ENCODE measurements at places on chromosomes 7 and 10.

- DNase-seq: no peak
Measured at GRCh38 chr10:10596256-10596655, 421.4 kb upstream of the CELF2 start.

GRCh38 chr7:68258609-68259008 is 1262.0 kb downstream of the TYW1 start:
- DNase-seq: peak; percentile 13

DNA sequence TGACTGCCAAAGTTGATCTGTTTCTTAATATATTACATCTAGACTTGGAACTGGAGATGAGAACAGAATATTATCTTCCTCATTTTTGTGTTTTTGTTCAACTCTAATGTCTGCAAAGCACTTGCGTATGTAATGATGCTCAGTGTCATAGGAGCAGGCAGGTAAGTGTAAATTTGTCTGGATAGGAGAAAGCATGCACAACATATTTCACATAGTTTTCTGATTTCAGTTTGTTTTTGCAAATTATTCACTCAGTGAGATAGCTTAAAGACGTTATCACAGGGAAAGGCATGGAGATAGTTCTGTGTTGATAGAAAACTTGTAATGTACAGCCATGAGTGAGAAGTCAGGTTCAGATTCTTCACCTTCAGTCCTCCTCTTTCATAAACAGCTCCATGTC is 84.8 kb downstream of the CFTR start:
- DNase-seq: no peak

- DNase-seq: no peak
Measured at GRCh38 chr7:131212114-131212513, 115.6 kb upstream of the MKLN1 start.

GRCh38 chr10:69479240-69480067 is 28.2 kb downstream of the TSPAN15 start:
- no peak for DNase-seq

DNA sequence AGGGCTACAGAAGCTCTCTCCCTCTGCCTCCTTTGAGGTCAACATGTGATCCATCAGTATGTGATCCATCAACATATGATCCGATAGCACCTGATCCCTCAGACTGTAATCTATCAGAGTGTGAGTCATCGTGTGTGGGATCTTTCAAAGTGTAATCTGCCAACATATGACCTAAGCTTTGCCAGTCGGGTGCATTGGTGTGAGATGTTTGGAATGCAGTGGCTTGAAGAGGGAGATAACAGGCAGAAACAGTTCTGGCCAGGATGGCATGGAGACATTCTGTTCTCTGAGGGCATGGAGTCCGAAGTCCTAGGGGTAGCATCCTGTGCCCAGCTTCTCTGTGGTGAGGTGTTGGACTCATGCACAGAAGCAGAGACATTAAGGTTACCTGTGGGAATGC is 217.7 kb upstream of the ETV1 start:
- DNase-seq: no peak

GRCh38 chr7:128003787-128004186 is 27.4 kb downstream of the LRRC4 start:
- DNase-seq: no peak

- no peak for DNase-seq
Measured at GRCh38 chr7:130879191-130879590, 145.2 kb upstream of the KLF14 start.

DNA sequence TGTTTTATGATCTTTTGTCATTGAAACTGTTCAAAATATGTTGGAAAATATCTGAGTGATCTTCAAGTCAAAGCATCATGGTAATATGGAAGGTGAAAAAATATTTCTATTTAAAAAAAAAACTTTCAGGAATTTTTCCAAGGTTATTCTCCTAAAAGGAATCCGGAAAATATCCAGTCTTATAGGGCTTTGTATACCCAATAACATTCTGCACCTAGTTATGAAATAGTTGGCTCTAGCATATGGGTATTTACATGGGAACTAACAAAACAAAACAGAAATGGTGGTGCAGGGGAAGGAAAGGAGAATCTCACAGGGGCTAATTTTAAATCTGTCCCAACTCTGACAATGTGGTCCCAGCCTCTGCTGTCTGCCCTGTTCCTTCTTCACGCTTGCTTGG is 167.1 kb upstream of the RHEB start:
- no peak for DNase-seq
